ENCODE measurements at places on chromosomes 3 and 15. TPM values are rescaled to one million over a fixed set of nuclear protein-coding genes. Genes with fewer than 3 reads are reported as not detected.

Gene CCRL2
- total RNA-seq, result 6.4 TPM

Gene GOLGA8G
- not detected for total RNA-seq

Gene GOLGA8T
- total RNA-seq, result 0.20 TPM

Gene TMC3
- total RNA-seq, result not detected

Gene FAM107A
- total RNA-seq, result 9.6 TPM

Gene IQCF5
- not detected for total RNA-seq

Gene RTP1
- total RNA-seq, result not detected

Gene ZNF502
- total RNA-seq, result 3.6 TPM

GRCh38 chr3:138474163-138474562, 39.7 kb downstream of the ESYT3 start:
- DNase-seq, result no peak

DNA sequence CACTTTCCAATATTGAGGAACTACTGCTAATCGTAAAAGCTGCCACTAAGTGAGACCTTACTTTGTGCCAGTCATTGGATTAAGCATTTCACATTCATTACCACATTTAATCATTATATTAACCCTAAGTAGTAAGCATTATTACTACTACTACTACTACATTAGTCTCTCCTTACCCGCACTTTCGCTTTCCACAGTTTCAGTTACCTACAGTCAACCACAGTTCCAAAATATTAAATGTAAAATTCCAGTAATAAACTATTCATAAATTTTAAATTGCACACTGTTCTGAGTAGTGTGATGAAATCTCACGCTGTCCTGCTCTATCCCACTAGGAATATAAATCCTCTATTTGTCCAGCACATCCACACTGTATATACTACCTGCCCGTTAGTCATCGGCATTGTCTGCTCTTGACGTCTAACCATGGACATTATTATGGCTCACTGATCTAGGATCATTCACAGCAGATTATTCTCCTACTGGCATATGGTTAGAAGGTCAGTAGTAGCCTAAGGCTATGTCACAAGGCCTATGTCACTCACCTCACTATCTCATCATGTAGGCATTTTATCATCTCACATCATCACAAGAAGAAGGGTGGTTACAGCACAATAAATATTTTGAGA, 121.1 kb downstream of the GSK3B start:
- DNase-seq, result no peak

DNA sequence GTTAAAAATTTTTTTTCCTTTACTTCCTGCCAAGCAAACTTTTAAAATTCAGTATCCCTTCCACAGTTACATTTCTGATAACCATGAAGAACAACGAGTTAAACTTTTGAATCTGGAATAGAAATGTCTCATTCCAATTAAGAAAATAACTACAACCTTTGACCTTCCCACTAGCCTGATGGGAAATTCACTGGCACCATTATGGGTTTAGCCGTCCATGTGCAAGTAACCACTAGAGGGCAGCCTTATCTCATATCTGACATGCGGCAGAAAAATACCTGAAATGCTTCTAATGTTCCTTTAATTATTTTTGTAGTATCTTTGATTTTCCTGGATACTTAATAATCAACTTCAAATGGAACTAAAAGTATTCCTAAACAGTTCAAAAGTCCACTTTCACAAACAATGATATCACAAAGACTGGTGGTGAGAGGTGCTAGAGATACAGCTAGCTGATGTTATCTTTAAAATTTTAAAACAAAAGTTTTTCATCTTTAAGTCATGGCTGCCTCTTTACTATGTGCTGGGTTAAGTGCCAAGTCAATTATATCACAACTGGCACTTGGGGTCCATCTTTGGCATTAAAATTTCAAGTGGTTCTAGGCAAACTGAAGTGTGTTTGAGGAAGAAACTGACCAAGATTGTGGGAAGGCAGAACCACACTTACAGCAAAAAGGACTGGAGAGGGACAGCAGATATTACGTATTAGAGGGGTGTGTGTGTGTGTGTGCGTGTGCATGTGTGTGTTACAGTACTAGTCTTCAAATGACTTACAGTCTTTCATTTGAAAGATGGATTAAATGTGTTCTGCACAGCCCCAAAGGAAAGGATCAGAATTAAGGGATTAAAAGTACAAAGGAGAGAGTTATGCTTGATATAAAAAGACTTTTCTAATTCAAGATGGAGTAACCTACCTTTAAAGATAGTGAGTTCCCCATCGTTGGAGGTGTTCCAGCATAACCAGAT, 107.1 kb upstream of the ICE2 start:
- DNase-seq, result peak; percentile 55

- no peak for DNase-seq
Observed at GRCh38 chr3:4865714-4866113, 113.5 kb upstream of the BHLHE40 start.

DNA sequence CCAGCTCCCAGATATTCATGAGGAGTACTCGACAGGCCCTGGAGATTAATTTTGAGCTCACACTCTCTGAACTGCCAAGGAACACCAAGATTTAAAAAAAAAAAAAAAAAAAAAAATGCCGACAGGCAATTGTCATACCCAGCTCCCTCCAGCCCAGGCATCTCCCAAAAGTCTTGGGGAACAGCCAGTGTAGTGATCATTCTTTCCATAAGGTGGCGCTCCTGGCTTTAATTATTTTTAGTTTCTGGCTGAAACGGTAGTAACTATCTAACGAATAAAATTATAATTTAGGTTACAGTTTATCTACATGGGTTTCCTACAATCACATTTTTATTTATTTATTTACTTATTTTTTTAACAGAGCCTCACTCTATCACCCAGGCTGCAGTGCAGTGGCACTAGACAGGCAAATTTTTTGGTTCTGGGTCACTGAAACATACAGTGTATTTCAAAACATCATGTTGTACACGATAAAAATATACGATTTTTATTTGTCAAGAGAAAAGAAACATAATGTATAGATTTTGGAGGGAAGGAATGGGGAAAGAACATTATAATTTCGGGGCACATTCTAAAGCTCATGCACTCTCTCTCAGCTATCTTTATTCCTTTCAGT, 157.3 kb downstream of the ADAMTS9 start:
- no peak for DNase-seq

DNA sequence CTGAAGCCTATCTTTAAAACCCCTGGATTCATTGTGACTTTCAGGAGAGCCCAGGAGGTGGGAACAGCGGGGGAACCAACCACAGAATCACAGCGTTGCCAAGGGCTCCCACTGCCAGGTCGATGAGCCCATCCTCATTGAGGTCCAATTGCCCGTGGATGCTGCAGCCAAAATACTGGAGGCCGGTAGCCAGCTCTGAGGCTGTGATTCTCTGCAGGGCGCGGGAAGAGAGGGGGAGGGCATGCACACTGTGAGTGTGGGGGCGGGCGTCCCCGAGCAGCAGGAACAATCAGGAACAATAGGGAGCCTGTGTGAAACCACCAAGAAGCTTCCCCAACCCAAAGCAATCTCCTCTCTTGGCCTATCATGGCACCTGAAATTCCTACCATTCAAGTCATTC, 53.4 kb downstream of the FEM1B start:
- no peak for DNase-seq

GRCh38 chr3:177145381-177145780, 51.9 kb downstream of the TBL1XR1 start:
- DNase-seq, result no peak

DNA sequence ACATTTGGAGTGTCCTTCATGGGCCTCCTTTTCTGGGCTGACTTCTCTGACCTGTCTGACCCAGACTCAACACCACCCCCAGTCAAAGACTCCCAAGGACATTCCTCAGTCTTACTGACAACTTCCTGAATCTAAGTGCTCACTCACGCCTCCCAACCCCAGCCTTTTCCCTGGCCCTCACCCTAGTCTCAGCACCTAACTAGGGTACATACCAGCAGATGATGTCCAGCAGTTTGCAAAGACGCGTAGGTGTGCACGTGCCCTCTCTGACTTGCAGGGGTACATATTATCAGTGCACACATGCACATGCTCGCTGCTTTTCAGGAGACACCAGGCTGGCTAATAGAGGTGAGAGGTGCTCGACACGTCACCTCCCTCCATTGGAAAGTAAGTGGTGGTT, 38.7 kb upstream of the SLCO2A1 start:
- no peak for DNase-seq

GRCh38 chr15:28904541-28905315, 19.0 kb downstream of the APBA2 start:
- no peak for DNase-seq

DNA sequence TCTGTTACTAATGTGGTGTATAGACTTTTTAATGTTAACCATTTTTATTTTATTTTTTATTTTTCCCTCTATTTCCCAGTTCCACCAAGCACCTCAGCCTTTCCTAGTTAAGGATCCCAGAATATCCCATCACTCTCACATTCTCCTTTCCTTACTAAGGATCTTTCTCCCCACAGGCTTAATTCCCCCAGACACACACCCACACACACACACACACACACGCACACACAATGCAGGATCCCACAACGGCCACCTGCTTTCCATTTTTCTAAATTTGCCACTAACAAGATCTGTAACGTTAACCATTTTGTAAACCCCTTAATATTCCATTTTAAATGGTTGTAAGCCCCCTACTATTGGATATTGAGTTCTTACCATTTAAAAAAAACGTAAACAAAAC, 404.1 kb downstream of the ZIC1 start:
- DNase-seq, result no peak

GRCh38 chr3:127031413-127031810, 48.5 kb downstream of the PLXNA1 start:
- DNase-seq, result no peak

GRCh38 chr3:113912552-113913236, 35.1 kb upstream of the ZDHHC23 start:
- peak; percentile 7 for DNase-seq

- DNase-seq, result no peak
Observed at GRCh38 chr15:60829416-60829815, 350.5 kb upstream of the ICE2 start.

GRCh38 chr3:192408647-192409200, 318.6 kb downstream of the FGF12 start:
- no peak for DNase-seq

DNA sequence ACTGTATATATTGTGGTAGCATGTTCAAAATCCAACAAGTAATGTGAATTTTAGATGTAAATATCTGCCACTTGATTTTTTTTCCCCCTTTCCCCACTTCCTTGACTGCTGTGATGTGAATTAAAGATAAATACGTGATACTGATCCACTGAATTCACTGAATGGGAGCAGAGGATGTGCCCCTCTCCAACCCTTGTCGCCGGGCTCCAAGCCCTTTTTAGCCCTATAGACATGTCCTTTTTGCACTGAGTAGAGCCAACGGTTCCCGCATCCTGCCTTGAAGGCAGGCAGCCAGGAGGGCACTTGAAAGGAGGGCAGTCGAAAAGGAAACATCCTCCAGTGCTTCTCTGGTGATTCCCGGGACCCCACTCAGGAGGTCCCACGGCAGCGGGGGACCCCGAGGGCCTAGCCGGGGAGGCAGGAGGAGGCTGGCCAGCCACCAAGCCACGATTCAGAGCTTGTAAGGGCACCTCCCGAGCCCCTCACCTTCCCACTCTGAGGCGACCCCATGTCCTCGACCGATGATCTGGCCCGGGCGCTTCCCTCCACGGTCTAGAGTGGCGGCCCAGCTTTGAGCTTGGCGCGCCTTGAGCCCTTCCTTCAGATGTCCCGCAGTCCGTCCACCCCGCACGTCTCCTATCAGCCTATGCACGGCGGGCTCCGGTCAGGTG, 901 bp upstream of the MANF start:
- DNase-seq, result no peak

DNA sequence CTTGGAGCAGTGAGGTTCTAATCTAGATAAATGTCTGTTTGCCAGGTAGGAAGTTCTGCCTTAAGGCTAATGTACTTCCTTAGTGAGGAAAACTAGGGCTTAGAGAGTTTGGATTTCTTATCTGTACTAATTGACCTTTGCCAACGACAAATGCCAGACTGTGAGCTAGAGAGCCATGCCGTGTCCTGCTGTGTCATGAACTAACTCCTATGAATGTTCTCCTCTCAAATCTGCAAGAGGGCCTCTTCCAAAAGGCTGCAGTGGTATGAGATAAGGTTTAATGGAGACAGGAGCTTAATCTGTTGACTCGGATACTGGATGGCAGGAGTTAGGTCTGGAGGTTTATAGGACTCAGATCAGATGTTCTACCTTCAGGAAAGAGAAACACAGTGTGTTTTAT, 524.9 kb downstream of the NTRK3 start:
- DNase-seq, result no peak

DNA sequence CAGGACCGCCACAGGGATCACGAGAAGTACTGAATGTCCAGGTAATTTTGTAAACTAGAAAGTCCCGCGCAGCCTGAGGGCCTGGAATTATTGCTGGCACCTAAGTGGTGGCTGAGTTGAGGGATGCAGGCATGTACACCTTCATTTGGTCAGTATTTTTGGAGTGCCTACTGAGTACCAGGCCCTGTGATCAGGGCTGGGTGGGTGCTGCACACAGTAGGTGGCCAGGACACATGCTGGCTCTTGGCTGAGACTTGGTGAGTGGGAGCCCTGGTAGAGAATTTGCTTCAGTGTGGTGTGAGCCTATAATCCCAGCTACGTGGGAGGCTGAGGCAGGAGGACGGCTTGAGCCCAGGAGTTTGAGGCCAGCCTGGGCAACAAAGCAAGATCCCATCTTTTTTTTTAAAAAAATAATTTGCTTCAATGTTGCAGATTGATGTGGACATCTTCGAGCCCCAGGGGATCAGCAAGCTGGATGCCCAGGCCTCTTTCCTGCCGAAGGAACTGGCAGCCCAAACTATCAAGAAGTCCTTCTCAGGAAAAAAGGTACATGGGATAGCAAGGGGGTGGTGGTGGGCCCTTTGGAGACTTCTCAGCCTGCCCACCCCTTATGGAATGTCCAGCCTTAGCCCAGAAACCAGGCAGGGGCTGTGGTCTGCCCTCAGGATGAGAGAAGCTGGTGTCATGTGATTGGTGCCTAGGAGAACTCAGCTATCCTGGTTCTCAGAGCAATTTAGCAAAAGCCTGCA, 2.6 kb downstream of the ITIH1 start:
- DNase-seq, result no peak

DNA sequence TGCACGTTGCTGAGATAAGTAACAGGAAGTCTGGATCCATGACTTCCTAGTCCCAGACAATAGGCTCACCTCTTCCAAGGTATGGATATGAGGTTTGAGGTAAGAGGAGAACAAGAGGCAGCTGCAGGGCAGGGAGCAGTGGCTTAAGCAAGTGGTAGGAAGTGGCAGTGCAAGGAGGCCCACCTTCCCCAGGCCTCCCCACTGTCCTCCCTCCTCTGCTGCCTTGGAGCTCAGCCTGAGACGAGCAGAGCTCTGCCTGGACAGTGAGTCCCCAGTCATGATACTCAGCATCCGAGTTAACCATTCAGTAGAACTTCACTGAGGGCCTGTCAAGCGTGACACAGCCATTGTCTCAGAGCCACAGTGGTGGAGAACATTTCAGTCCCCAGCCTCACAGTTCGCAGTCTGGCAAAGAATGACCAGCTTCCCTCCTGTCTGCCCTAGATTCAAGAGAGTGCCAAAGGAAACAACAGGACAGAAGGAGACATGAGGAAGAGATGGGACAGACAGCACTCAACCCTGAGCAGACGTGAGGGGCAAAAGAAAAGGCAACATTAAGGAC, 41.4 kb upstream of the BOC start:
- DNase-seq, result no peak

GRCh38 chr3:153856932-153857331, 264.3 kb upstream of the ARHGEF26 start:
- no peak for DNase-seq

Data from pulmonary artery endothelial cell (primary cell).